ENCODE measurements at places on chromosomes 16 and 17.

GRCh38 chr17:77146882-77147281 lies 6.1 kb downstream of the SEC14L1 start:
- no peak for DNase-seq

DNA sequence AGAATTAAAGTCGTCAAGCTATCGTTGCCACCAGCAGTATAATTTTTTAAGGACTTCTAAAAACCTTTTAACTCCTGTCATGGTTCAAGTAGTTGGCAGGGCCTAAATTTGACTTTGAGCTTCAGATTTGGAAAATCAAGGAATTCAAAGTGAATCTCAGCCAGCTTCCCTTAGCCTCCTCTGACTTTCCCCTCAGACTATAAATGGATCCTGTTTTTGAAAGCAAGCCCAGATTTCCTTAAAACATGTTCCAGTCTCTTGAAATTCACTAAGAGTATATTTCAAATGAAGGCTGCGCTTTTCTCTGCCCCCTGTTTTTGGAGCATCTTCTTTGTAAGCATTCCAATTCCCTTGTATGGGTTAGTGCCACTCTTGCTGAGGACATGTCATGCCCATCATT lies 101.8 kb upstream of the CDH8 start:
- no peak for DNase-seq

- no peak for DNase-seq
Measured at GRCh38 chr16:54792811-54793210, 137.9 kb upstream of the IRX5 start.

- DNase-seq, result no peak
Measured at GRCh38 chr16:87922250-87922871, 14.0 kb downstream of the CA5A start.

DNA sequence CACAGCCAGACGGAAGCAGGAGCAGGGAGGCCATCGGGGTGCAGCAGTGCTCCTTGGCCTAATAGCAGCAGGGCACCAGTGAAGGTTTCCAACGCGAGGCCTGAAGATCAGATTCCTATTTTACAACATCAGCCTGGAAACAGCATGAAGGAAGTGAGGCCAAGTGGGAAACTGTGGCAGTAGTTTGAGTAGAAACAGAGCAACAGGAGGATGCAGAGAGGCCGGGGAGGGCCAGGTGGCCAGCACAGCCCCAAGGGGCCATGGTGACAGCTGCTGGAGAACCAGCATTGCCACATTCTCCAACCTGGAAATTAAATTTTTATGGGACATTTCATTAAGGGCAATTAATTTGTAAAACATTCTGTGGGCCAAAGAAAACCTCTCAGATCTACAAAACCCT lies 3.4 kb upstream of the ANKRD11 start:
- no peak for DNase-seq
